ENCODE measurements at places on chromosomes 13 and 19.

GRCh38 chr13:107339209-107339608, 771.3 kb upstream of the ARGLU1 start:
- no peak for DNase-seq

- DNase-seq: no peak
Observed at GRCh38 chr13:21684576-21684975, 13.7 kb downstream of the FGF9 start.

DNA sequence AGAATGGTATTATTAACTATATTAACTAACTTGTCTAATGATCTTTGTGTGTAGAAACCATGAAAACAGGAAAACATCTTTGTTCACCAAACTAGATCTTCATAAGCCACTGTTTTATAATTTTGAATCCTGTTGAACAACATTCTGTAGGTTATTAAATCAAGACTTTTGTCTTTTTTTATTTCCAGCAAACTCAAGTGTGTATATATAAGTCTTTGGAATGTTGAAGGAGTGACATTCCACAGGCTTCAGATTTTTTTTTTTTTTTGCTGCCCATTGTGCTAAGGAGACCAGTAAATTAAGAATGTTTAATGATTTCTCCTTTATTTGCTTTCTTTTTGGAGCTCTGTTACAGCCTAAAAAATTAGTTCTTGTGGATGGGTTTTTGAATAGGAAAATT, 89.6 kb downstream of the LMO7 start:
- no peak for DNase-seq

DNA sequence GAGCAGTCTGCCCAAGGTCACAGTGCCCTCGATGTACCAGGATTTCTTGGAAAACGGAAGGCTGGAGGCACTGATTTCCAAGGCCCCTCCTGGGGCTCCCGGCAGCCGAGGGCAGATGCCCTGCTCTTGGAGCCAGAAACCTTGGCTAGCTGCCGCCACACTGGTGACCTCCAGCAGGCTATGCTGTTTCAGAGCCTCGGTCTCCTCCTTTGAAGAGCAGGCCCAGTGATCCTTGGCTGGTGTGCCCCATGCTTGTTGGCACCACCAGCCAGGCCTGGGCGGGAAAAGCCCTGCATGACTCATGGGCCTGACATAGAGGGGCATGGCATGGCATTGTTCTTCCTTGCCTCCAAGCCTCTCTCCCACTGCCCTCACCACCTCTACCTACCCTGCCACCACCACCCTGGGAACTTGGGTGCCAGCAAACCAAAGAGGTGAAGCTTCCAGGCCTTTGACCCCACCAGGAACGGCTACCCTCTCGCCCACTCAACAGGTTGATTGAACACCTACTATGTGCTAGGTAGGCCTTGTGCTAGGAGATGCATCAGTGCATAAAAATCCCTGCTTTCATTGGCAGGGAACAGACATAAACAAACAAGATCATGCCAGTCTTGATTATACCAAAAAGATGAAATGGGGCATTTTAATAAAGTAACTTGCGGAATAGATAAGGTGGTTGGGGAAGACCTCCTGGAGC, 1.6 kb upstream of the CLEC11A start:
- DNase-seq: no peak

- no peak for DNase-seq
Observed at GRCh38 chr13:105655046-105655445, 880.4 kb downstream of the EFNB2 start.

GRCh38 chr13:105346141-105346775, 1189.2 kb downstream of the EFNB2 start:
- DNase-seq: no peak

DNA sequence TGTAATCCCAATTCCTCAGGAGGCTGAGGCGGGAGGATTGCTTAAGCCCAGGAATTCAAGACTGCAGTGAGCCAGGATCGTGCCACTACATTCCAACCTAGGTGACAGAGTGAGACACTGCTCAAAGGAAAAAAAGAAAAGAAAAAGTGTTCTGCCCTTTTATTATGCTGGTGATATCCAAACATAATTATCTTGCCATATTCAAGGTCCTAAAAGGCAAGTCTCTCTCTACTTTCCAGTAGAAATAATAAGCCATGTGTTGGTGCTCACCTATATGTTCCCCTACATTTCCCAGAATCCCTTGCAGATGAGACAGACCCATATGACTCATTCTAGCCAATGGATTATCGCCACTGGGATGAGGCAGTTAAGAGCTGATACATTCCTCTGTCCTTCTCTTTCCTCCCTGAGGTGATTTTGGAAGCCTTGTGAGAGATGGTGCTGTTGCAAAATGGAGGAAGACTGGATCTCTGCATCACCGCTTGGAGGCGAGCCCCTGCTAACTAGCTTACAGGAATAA, 58.3 kb upstream of the MRI1 start:
- DNase-seq: no peak

DNA sequence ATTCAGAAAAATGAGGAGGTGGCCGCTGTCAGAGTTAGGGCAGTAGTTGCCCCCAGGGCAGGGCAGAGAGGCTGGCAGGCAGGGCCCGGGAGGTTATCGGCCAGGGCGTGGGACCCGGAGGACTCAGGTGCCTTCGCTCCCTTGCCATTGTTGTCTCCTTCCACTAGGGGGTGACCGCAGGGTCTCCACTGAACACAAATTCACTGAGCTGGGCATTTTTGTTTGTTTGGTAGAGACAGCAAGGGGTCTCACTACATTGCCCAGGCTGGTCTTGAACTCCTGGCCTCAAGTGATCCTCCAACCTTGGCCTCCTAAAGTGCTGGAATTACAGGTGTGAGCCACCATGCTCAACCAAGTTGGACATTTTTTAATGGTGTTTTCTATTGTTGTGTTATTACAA, 25.1 kb downstream of the CARS2 start:
- no peak for DNase-seq

DNA sequence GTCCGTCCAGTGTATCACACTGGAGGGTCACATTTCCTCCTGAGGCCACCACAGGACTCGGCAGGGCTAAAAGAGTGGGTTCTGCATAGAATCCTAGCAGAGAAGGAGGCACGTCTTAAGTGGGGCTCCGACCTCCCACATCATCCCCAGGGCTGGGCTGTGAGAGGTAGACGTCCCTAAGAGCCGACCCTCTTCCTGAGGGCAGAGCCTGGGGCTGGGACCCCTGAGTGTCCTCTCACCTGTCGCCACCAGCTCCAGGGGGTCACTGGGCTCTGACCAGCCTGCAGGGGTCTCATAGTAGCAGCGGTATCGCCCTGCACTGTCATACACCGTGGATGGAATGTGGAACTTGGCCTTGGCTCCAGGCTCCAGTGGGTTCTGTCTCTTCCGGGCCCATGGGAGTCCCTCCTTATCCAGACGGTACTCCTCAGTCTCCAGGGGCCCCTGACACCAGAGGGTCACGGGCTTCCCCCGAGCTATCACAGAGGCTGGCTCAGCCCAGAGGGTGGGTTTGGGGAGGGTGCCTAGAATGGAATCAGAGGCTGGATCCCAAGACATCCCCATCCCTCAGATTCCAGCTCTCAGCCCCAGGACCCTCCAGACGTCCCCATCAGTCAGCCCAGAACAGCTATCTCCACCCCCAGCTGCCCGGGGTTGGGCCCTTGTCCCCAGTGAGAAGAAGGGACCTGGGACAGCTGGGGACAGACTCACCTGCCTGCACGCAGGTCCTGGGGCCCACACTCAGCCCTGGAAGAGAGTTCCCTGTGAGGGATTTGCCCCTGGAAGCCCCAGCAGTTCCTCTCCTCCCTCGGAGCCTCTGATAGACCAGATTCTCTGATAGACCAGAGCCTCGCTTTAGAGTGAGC, 590 bp downstream of the LILRB5 start:
- no peak for DNase-seq

DNA sequence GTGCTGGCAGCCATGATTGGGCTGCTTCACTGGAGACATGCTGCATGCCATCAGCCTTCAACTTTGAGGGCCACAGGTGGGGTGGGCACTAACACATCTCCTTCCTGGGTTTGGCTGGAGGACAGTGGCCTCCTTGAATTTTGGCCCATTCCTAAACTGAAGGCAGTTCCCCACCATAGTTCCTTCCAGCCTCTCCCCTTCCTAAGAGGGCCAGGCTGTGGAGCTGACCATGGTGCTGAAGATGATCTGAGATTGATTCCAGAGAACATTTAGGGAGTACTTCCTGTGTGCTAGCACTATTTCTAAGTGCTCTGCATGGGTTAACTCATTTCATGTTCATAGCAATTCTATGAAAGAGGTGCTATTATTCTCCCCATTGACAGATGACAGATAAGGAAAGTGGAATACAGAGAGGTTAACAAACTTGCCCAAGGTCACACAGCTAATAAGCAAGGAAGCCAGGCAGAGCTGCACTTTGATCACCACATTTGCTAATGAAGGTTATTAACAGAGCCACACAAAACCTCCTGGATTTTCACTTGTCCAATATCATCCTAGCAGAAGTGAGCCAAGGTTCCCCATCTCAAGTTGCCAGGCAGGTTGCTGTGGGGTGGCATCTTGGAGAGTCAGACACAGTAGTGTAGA, 175.3 kb downstream of the ZIC5 start:
- no peak for DNase-seq

- DNase-seq: no peak
Observed at GRCh38 chr19:17517898-17518297, 6.4 kb downstream of the PGLS start.

GRCh38 chr13:90233933-90234672, 1113.4 kb upstream of the MIR17HG start:
- DNase-seq: no peak

GRCh38 chr19:33273881-33274662, 28.3 kb downstream of the CEBPA start:
- DNase-seq: no peak

- DNase-seq: no peak
Observed at GRCh38 chr19:48646001-48646721, at the start of gene CA11. CA11 (minus strand) TSS chr19:48646187; CDS start chr19:48645632, 555 bp downstream.

DNA sequence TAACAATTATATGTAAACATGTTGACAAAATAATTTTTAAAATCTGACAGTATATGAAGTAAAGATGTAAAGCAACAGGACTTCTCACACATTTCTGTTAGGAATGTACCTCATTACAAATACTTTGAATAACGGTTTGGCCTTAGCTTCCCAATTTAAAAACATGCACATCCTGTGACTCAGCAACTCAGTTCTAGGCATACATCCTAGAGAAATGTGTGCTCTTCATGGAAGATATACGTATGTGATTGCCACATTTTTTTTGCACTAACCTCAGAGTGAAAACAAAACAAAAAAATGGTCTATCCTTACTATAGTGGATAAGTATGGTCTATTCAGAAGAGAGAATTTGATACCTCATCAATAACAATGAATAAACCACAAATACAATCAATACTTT, 314.6 kb downstream of the LIG4 start:
- no peak for DNase-seq

GRCh38 chr19:42378225-42379215, 11.6 kb downstream of the CNFN start:
- DNase-seq: no peak

DNA sequence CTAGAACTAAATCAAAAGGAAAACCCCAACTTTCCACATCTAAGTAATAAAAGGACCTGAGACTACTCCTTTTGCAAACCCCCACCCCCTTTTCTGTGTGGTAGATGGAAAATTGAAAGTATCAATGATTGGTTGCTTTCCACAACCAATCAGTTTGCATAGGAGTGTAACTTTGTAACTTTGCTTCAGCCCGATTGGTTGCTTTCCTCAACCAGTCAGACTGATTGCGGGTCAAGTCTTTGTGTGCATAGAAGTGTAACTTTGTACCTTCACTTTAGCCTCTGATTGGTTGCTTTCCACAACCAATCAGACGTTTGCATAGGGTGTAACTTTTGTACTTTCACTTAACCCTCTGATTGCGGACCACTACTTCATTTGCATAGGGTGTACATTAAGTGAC, 8.0 kb upstream of the B3GLCT start:
- DNase-seq: no peak

DNA sequence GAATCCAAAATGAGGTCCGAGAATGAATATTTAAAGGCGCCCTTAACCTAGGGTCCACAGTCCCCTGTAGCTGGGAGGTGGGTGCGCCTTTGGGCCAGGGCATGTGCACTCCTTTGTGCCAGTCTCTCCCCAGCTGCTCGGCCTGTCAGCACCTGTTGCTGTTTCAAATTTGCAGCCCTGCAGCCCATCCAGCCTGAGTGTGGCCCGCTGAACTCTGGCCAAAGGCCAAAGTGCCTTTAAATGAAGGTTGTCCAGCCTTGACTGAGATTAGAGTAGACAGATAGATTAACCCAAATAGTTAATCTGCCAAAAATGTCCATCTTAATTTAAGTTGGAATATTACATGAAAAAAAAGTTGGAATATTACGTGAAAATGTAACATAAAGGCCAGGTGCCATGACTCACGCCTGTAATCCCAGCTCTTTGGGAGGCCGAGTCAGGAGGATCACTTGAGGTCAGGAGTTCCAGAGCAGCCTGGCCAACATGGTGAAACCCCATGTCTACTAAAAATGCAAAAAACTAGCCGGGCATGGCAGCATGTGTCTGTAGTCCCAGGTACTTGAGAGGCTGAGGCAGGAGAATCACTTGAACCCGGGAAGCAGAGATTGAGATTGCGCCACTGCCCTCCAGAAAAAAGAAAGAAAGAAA, 25.3 kb downstream of the TPT1 start:
- no peak for DNase-seq

DNA sequence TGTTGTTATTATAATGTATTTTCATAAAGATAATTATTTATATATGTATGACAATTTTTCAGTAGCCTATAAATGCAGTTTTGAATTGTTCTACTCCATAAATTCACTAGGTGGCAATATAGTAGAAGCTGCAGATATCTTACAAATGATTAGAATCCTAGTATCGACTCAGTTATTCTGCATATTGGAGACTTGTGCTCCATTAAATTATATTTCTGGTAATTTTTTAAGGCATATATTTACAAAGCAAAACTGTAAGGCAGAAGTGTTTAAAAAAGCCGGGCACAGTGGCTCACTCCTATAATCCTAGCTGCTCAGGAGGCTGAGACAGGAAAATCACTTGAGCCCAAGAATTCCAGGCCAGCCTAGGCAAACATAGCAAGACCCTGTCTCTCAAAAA, 58.7 kb downstream of the DPY19L3 start:
- DNase-seq: no peak

DNA sequence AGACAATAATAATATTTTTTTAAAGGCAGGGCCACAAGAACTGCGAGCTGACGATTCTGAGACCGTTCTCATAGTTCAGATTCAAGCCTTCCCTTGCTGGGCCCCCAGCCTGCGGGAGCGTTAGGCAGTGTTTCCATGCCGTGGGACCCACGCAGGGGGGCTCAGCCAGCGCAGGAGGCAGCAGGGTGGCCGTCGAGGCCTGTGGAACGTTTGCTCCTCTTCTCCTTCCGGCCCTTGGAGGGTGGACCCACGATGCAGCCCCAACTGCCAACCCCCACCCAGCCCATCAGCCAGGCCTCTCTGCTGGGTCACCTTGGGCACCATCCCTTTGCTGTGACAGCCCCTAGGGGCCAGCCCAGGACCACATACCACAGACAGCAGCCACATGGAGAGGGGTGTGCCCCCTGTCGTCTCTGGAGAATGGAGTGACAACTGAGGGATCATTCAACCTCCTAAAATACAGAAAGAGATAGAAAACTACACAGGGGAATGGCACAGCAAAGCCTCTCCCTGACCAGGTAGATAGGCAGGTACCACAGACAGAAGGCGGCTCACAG, 46.8 kb downstream of the PDCD5 start:
- DNase-seq: no peak
